Panc1 (cell line): ENCODE measurements at places on chromosomes 12 and 14.

DNA sequence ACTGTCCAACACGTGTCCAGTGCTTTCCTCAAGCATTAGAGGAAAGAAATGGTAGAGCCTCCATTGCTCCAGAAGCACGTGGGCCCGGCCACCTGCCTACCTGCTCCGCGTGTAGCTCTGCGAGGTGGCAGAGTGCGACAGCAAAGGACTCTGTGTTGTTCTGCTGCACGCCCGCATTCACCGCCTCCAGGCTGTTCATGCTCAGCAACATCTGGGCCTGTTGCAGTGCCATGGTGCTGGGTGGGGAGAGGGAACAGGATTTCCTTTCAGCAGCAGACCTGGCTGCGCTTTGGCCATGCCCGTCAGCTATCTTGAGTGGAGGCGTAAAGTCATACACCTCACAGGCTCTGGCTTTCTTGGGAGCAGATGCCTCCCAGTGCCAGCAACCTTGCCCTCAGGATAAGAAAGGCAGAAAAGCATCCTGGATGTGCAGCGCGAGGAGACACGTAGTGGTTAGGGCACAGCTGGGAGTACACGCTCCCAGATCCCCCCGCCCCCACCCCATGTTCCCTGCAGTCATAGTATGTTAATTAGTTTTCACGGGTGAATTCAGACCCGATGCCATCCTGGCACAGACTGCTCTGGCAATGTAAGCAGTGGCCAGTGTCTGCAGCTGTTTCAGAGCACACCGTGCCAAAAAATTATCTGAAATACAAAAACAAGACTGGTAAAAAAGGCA, 25.1 kb downstream of the ANAPC5 start:
- no peak for DNase-seq

DNA sequence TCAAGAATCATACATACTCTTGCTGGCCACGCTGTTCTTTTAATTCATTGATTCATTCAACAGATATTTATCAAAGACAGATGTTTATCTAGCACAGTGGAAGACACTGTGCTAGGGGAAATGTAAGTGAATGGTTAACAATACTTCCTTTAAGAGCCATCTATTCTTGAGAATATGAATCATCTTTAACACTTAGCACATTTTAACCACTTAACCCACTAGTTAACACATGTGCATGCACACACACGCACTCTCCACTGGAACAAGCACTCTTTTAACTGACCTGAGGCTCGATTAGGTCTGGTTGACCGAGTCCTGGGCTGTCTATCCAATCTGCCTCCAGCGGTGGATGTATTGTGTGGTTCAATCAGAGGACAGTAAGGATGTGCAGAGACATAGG, 34.6 kb downstream of the LMNTD1 start:
- no peak for DNase-seq

DNA sequence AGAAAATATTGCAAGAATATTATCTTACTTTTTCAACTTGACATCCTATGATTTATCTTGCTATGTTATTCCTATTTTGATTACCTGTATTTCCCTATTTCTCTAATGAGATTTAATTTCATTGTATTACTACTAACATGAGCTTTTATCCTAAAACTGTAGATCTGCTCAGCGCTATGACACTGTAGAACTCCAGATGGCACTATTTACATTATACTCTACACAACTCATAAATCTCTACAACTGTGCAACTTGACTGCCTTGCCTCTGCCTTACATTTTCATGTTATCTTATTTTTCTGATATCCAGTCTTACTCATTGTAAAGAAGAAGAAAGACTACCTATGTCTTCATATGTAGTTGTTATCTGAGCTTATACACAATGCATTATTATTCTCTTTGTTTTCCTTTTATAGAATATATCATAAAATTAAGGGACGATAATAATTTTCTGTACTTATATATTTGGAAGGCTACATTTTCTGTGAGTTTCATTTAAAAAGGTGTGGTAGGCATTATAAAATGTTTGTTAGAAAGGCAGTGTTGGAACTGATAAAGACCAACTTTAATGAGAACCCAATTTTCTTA, 24.1 kb downstream of the NUP37 start:
- no peak for DNase-seq

- no peak for DNase-seq
Measured at GRCh38 chr12:106645074-106645421, 62.2 kb downstream of the RFX4 start.

- no peak for DNase-seq
Measured at GRCh38 chr14:73468828-73469375, 10.6 kb upstream of the NUMB start.

DNA sequence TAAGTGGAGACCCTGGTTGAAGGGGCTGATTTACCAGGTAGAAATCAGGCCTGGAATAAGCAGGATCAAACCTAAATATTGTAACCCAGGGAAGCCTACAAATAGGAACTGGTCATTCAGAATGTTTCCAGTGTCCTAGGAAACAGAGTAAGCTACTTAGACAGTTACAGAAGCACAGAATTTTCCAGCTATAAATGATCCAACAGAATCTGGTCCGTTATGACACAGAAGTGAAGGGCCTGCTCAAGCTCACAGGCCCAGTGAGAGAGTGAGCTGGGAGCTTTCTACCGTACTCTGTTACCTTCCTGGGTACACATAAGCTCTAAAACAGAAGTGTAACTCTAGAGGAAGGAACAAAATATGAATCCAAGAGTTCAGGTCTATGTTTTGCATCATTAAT, 119.1 kb downstream of the TTC7B start:
- no peak for DNase-seq

- DNase-seq = no peak
Measured at GRCh38 chr12:62900686-62901272, 34.2 kb downstream of the PPM1H start.

- no peak for DNase-seq
Measured at GRCh38 chr12:124094733-124095132, 121.7 kb downstream of the ZNF664 start.

DNA sequence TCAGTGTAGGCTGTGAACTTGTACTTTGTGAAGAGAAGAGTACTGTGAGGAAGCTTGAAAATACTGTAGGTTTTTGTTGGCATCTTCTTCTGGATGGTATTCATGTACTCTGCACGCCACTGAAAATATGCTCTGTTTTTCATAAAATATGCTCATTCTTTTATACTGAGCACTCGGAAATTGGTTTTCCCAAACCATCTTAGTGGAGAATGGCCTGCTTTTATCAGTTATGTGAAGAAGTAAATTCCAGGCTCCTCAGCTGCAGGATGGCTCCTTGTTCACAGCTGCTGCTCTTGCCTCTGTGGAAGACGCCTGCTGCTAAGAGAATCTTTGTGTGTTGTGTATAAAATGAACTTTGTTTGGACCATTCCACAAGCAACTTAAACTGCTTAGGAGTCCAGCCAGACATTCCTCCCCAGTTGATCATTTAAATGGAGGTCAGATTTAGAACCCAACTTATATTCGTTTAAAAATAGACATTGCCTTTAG, 443.5 kb upstream of the RGS6 start:
- DNase-seq = no peak

- DNase-seq = no peak
Measured at GRCh38 chr12:12372946-12373722, 16.3 kb downstream of the BORCS5 start.

GRCh38 chr14:99792551-99793212, 531 bp upstream of the EML1 start:
- no peak for DNase-seq

GRCh38 chr12:88638966-88639760, 58.9 kb upstream of the KITLG start:
- no peak for DNase-seq

DNA sequence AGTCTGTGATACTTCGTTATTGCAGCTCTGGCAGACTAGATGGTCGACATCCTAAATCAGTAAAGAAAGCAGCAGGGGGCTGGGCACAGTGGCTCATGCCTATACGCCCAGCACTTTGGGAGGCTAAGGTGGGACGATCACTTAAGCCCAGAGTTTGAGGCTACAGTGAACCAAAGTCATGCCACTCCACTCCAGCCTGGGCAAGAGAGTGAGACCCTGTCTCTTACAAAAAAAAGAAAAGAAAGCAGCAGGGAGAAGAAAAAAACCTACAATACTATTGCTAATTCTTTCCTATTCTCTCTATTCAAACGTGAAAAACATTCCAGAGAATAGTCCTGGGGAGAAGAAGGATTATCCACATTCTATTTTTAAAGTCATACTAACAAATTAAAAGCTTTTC, 79.5 kb downstream of the DCAF5 start:
- no peak for DNase-seq

DNA sequence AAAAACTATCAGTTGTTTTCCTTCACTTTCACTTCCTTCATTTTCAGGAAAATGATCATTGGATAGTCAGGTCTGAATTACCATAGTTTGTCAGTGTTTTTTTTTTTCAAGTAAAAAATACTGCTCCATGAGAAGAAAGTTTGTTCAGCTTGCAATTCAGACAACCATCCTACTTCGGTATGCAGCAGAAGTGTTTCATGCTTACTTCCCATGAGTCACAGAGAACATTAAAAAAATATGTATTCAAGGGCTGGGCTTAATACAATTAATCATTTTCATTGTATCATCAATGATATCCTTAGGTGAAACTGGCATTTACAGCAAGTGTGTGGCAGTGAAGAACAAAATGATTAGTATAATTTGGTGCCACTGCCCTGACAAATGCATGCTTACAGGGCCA, 21.6 kb downstream of the PYM1 start:
- no peak for DNase-seq

- DNase-seq = no peak
Measured at GRCh38 chr12:3302401-3303041, 188.5 kb upstream of the PRMT8 start.

DNA sequence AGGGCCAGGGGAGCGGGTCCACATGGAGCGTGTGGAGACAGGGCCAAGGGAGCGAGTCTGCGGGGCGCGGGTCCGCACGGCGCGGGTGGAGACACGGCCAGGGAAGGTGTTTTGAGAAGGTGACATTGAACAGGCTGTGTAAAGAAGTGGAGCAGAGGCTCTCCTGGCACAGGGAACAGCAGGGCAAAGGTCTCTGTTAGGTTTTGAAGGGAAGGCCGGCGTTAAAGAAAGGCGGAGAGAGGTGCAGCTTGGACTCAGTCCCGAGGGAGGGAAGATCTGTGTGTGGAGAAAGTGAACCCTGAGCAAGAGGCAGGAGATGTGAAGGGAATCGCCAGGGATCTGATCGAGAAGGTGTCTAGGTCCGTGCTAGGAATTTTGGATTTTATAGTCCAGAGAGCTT, 1.8 kb downstream of the PXMP2 start:
- DNase-seq = no peak

GRCh38 chr12:103547376-103547775, 39.7 kb upstream of the STAB2 start:
- no peak for DNase-seq

DNA sequence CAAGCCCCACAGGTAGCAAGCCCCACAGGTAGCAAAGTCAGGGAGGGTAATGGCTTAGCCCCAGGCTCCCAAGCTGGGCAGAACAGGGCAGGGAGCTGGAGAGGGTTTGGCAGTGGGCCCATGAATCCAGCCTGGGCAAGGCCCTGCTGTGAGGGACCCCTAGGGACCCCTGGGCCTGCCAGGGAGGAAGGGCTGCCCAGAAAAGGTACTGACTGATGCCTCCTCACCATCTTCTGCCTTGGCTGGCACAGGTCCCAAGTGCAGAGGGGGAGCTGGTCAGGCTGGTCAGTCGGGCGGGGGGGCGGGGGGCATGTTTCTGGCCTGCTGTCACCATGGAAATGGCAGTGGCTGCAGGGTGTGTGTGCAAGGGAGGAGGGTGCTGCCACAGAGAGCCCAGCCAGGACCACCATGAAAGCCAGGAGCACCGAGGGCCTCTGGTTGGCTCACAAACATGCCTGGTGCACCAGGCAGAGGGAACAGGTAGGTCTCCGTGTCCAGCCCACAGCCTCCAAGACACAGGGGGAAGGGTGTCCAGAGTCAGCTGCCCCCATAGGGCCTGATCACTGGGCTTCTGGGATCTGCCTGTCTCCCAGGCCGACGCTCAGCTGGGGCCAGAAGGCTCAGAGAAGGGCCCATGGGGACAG, 1.5 kb upstream of the CRIP2 start:
- no peak for DNase-seq

GRCh38 chr14:61603736-61604135, 91.6 kb upstream of the HIF1A start:
- DNase-seq = no peak

GRCh38 chr12:39127401-39127800, 222.0 kb upstream of the CPNE8 start:
- peak; percentile 75 for DNase-seq

DNA sequence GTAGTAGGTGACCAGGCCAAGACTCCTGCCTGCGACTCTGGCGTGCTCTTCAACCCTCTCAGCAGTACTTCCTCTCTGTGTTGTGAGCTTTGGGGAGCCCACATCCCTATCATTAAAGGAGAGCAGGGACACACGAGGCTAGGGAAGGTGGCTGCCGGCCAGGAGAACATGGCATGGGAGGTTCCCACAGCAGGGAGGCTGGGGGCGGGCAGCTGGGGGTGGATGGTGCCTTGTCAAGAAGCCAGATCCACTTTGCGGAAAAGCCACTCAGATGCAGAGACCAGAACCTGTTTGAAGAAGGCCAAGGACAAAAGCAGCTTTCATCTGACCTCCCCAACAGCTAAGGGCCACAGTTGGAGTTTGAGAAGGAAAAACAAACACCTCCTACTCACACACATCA, 198.6 kb downstream of the BCL11B start:
- DNase-seq = no peak

GRCh38 chr12:2829275-2829674, 5.6 kb downstream of the NRIP2 start:
- no peak for DNase-seq

- no peak for DNase-seq
Measured at GRCh38 chr12:16008421-16008824, 97.3 kb downstream of the DERA start.

DNA sequence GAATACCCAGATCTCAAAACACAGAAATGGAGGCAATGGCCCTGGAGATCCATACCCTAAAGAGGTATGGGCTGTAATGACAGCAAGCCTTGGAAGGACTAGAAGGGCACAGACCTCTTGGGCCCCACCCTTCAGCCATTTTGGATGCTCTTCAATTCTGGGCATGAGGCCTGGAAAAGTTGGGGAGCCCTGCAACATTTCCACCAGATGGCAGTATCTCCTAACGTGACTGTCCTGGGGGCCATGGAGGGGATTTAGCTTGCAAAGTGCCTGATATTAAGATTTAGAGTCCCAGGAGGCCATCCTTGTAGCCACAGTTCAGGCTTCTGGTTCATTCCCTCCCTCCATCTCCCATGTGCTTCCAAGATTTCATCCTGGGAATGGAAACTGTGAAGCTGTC, 30.2 kb downstream of the KCNA5 start:
- DNase-seq = no peak

GRCh38 chr14:104689881-104690711, 678 bp downstream of the INF2 start:
- DNase-seq = no peak
